ENCODE measurements at places on chromosomes 11 and 22.

GRCh38 chr11:113188371-113188834 is 126.0 kb upstream of the TTC12 start:
- DNase-seq, result no peak

DNA sequence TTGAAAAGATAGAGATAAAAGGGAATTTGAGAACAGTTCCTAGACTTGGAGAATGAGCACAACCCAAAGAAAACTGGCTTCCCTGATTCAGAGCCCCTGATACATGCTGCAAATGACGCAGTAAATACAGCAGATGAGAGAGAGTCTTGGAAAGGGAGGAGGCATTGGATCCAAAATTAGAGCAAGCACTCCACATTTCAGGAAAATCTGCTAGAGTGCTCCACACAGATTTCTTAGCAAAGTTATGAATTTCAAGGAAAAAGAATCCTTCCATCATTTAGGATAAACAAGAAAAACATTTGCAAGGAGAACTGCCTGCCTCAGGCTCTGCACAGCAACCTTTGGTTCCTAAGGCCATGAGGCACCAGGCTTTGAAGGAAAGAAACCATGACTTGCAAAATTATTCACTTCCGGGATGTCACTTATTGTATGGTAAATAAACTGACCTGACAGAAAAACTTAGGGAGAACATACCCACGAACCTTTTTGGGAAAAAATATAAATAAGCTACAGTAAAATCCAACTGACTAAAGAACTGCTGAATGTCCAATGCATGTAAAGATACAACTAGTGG is 89.8 kb upstream of the RTL6 start:
- no peak for DNase-seq

GRCh38 chr11:78453140-78453935 is 35.7 kb upstream of the GAB2 start:
- DNase-seq, result no peak

GRCh38 chr22:17638182-17638431 is 450 bp upstream of the BCL2L13 start:
- DNase-seq, result no peak

DNA sequence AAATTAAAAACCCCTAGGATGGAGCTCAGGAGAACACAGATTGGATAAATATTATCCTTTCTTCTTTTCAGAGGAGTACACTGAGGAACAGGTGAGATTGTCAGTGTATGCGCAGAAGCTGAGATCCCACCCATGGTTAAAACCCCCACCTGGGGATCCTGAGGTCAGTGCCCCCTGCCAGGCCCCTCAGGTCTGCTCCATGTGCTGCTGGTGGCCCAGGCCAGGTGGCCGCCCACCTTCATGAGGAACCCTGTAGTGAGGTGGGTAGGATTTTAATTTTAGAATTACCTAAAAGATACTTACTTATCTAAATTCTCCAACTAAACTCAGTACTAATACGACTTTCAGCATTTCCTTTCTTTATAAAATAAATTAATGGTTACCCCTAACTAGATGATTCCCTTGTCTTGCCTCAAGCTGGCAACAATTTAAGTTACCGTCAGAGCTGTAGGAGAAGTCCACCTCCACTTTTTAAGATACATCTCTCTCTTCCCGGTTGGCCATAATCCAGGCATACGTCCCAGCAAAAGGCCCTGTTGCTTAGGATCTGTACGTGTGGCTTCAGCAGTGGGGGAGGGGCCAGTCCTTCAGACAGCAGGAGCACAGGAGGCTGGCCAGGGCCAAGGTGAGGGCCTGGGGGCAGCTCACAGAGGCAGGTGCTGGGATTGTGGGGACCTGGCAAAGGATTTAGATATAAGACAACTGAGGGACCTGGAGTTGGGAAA is 61.5 kb upstream of the PITPNB start:
- no peak for DNase-seq

- no peak for DNase-seq
Measured at GRCh38 chr11:115330684-115331482, 173.3 kb downstream of the CADM1 start.

- DNase-seq, result no peak
Measured at GRCh38 chr11:115169251-115169650, 335.0 kb downstream of the CADM1 start.

DNA sequence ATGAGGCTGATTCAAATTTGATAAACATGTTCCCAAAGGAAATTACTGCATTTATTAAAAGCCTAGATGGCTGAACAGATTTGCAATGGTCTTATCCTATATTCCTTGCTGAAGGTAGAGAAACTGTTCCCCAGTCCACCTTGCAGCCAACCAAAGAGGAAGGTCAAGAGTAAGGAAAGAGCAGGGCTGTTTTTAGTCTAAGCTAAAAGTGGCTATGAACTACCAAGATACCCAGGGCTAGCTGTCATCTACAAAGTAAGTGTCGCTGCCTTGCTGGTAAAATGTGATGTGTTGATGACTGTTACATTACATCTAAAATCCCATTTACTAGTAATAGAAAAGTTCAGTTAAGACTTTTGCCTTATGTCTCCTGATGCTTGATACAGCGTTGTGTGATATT is 290.1 kb upstream of the MPPED2 start:
- no peak for DNase-seq

- no peak for DNase-seq
Measured at GRCh38 chr11:124875401-124875800, 10.2 kb downstream of the ROBO3 start.

DNA sequence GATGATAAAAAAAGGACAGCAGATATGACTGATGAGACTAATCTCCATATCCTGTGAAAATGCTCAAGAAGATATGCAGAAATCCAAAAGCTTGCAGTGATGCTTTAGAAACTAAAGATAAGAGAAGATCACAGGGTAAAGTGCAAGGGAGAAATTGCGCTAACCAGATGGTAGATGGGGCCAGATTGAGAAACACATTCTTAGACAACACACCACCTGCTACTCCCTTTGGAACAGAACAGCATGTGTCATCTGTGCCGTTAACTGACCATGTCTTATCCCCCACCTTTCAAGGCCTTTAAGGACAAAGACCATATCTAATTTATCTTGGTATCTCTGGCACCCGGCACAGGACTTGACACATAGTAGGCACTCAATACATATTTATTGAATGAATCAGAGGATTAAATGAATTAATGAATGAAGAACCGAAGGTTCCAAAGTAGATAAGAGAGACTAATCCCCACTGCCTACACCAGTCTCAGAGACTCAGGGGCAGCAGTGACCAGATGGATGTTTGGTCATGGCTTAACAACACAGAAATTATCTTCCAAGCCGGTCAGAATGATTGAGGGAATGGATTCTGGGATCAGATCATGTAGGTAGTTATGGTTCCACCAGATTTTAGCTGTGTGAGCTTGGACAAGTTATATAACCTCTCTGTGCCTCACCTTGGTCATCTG is 12.3 kb upstream of the P2RY2 start:
- DNase-seq, result no peak

DNA sequence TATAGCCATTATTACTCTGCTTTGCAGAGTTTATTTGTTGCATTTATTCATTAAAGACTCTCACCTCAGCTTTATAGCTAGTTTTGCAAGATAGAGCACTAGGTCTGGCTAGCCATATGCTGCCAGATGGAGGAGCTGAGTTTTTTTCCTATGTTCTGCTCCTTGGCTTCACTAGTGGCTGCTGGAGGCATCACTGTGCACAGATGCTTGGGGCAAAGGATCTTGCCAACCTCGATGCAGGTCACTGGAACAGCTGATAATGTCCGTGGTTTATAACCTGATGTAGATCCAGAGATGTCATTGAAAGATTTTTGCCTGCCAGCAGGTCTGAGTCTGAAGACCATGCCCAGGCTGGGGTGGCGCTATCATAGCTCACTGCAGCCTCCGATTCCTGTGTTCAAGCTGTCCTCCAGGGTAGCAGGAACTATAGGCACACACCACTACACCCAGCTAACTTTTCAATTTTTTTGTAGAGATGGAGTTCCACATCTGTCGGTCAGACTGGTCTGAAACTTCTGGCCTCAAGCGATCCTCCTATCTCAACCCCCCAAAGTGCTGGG is 63.2 kb downstream of the PACS1 start:
- no peak for DNase-seq

DNA sequence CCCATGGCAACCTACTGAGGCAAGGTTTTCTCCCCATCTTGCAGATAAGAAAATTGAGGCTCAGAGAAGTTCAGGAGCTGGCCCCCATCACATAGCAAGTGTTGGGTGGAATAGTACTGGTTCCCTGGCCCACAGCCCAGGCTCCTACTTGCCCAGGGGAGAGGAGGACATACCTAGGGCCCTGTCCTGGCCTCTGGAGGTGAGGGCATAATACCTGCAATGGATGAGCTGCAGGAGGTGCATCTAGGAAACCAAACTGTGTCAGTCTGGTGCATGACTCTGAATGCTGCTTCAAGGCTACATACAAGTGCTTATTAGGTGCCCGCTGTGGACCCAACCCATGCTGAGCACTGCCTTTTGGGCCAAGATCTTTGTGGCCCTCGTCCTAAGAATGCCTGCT is 40.0 kb upstream of the TPBGL start:
- no peak for DNase-seq

- no peak for DNase-seq
Measured at GRCh38 chr22:45578524-45579147, 76.0 kb downstream of the FBLN1 start.

GRCh38 chr22:37910890-37911672 is 5.0 kb downstream of the MICALL1 start:
- no peak for DNase-seq

DNA sequence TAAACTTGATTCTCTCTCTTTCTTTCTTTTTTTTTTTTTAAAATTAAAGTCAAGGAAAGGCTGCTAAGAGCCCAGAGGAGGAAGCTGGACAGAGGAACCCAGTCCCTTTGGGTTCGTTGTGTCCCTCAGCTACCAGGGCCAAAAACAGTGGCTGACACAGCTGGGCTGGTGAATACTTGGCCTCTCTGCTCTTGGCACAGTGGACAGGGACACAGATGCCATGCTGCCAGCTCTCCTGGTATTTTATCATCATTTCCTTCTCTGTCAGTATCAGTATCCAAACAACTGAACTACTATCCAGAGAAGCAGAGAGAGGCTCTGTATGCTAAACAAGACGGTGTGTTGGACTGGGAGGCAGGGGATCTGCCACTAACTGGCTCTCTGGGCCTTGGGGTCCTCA is 123.7 kb upstream of the CCDC90B start:
- DNase-seq, result no peak

DNA sequence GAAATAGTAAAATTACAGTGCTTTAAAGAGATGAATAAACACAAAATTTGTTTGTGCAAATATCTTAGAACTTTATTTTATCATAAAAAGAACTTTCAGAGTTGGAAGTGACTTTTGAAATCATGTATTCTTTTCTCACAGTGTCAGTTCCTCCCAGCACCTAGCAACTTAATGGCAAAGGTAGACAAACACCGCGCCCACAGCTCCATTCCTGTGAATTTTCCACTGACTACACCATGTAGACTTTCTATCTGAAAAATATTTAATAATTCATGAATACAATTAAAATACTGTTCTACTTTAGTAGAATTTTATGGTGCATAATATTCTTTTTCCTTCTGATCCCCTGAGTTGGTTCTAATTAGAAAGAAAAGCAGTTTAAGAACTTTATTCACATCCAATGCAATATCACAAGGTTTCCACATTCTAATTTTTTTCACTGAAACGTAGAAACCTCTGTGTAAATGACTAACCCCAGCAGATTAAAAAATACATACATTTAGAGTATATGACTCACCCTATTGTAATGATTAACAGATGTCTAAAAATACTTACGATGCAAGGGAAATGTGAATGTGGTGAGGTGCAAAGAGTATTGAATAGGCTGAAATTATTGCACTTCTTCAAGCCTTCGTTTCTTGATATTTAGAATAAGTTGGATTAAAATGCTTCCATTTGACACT is 218.2 kb upstream of the CCDC179 start:
- no peak for DNase-seq

- no peak for DNase-seq
Measured at GRCh38 chr11:110314366-110315095, 18.1 kb upstream of the RDX start.

DNA sequence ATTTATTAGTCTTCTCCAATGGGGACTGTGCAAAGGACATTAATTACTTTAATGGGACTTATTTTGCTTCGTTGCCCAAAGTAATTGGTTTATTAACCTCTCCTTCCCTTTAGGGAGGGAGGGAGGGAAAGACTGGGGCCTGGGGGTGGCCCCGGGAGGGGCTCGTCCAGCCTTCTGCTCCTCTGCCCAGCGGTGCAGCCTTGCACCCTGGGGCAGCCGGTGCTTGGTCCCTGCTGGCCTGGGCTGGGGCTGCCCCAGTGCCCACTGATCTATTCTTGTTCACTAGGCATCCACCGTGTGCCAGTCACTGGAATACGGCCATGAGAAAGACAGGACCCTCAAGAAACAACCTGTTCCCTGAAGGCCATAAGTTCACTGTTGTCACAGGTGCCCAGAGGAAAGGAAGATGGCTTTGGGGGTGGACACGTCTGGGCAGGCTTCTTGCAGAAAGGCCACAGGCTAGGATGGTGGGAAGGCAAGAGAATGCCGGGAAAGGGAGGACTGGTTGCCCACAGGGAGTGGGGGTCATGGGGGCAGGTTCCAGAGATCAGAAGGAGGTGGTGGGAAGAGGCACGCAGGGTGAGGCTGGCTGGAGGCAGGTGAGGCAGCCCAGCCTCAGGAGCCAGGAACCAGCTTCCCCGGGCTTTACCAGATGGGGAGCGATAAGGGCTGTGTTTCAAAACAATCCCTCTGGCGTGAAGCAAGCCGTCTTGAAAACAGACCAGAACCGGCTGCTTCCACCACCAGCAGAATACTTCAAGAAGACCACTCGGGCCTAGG is 47.6 kb upstream of the KCNQ1OT1 start:
- no peak for DNase-seq

- no peak for DNase-seq
Measured at GRCh38 chr11:85898456-85898855, 43.3 kb downstream of the CCDC83 start.

DNA sequence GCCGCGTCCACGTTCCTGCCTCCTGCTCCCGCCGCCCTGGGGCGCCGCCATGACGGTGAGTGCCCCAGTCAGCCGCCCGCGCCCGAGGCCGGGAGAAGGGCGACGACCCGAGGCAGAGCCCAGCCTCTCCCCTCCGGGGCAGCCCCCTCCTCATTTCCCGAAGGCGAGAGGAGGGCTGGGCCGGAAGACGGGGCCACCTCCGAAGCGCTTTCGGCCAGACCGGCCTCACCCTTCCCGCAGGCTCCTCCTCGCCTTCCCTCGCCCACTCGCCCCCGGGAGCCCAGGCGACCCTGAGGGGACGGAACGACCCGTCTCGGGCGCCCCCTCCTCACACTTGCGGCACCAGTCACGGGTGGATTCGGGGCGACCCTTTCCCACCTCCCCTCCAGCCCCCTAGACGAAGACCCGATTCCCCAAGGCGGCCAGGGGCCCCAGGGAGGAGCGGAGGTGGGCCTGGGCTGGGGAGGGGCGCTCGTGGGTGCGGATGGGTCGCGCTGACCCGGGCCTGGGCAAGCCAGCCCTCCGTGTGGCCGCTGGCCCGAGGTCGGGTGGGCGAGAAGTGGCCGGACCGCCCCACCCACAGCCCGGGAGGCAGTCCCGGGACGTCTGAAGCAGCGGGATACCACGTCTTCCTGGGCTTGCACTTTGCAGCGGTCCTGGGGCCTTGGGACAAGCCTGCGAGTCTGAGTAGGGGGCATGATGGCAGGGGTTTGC is 49.7 kb downstream of the TRIOBP start:
- DNase-seq, result no peak

- no peak for DNase-seq
Measured at GRCh38 chr22:47015589-47016178, 253.2 kb downstream of the TBC1D22A start.

GRCh38 chr22:49825436-49825835 is 2.2 kb downstream of the BRD1 start:
- DNase-seq, result no peak

GRCh38 chr11:120034881-120035630 is 102.9 kb downstream of the TRIM29 start:
- DNase-seq, result no peak
